Kidney (tissue), 22 donors: ENCODE measurements at places on chromosomes 7 and 10. TPM values are rescaled to one million over a fixed set of nuclear protein-coding genes. Genes with fewer than 3 reads are reported as not detected.

DNA sequence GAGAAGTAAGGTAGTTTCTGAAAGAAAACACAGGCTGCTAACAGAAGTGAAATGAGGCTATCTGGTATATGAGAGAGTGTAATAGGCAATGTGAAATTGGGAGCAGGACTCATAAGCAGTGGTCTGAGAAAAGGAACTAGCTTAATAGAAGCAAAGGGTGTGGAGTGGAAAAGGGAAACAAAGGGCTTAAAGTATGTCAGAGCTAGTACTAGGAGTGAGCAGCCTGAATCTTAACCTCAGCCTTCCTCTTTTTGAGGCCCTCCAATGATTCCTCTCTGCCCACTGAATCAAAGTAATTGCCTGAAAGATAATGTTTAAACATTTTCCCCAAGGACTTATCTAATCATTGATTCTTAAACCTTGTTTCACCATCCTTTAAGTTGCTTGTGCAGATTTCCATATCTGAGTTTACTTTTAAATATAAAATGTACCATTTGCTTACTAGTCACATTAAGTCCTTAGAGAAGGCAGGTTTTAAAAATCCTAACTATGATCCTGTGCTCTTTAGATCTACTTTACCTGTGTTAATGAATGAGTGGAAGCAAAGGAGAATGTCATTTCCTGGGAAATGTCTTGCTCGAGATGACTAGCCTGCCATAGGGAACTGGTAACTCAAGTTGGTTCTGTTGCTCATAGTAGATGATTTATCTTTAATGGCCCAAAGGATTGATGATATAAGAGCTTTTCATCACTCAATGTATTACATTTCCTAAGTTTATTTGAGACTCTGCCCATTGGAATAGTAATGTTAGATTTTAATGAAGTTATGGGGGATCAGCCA lies 155.0 kb downstream of the SKAP2 start:
- no peaks in the 10 kb centered on the region for H3K4me1 ChIP-seq
- DNase-seq = no peak
- H3K4me3 ChIP-seq = no peak overlapping the region

DNA sequence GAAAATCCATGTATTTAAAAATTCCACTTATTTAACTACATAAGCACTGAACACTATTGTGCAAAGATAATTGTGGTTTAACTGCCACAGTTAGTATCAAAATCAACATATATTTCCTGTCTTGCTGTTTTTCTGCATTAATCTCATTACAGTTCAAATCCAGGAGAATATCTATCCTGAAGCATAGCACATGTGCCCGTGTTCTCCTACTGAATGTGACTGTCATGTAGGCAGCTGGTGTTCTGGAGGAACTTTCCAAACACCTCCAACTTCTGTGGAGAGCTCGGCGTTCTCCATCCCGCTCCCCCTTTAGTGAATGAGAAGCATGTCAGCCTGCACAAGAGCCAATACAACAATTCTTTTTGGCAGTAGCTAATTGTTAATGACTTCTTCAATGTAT lies 76.4 kb upstream of the IKZF1 start:
- H3K4me3 ChIP-seq = no peak overlapping the region
- no peak overlapping the region for H3K27ac ChIP-seq
- no peaks in the 10 kb centered on the region for H3K4me1 ChIP-seq
- H3K36me3 ChIP-seq = no peaks in the 10 kb centered on the region
- no peaks in the 10 kb centered on the region for H3K27me3 ChIP-seq

- H3K27me3 ChIP-seq = no peaks in the 10 kb centered on the region
- H3K36me3 ChIP-seq = no peaks in the 10 kb centered on the region
- H3K4me3 ChIP-seq = no peak overlapping the region
- H3K27ac ChIP-seq = peak overlapping the region; percentile 23
- DNase-seq = no peak
- peaks cover 31% of the 10 kb centered on the region for H3K4me1 ChIP-seq
Measured at GRCh38 chr7:30799976-30800661, 28.9 kb downstream of the MINDY4 start.

AS3MT gene
- total RNA-seq = 2.0 TPM

GRCh38 chr7:157495177-157495553 lies 158.4 kb downstream of the DNAJB6 start:
- H3K27me3 ChIP-seq = no peaks in the 10 kb centered on the region
- DNase-seq = no peak
- no peak overlapping the region for H3K4me3 ChIP-seq
- H3K36me3 ChIP-seq = no peaks in the 10 kb centered on the region

DNA sequence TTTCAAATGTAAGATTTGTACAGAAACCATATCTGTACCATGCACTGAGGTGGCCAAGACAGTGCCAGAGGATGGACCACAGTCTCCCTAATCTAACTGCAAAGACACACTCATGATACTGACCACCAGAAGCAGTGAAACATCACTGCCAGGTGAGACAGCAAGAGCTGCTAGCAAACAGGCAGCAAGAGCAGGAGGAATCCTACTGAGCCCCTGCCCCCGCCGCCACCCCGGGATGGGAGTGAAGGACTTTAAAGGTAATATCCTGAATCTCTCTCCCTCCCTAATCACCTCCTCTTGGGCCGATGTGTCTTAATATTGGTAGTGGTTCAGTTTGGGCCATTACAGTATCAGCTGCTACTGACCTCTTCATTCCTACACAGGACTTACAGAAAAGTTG lies 144.3 kb downstream of the XPNPEP1 start:
- DNase-seq = no peak
- H3K4me3 ChIP-seq = no peak overlapping the region
- no peaks in the 10 kb centered on the region for H3K36me3 ChIP-seq
- no peaks in the 10 kb centered on the region for H3K27me3 ChIP-seq
- H3K27ac ChIP-seq = no peak overlapping the region
- H3K4me1 ChIP-seq = no peaks in the 10 kb centered on the region

DNA sequence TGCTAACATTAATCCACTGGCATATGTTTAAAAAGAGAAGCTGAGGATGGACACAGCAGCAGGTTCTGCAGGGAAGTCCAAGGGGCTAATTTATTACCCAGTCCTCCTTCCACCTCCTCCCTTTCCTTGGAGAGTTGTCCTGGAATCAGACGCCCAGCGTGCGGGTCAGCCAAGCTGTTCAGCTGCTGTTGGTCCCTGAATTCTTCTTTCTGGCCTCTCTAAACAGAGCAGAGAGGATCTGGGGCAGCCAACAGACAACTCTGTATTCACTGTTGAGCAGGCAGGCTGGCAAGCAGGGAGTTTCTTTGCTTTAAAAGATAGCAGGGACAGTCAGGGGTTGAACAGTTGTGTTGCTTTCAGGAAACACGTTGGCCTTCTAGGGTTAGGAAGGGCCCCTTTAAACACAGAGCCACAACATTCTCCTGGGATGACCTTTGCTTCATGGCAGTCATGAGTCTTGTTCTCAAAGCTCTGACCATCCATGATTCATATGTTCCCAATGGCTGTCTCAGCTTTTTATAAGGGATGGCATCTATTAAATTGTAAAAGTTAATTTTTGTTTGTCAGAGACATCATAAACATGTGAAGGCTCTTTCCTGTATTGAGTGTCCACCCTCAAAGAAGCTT lies 217.0 kb downstream of the CREB5 start:
- H3K4me1 ChIP-seq = no peaks in the 10 kb centered on the region
- H3K4me3 ChIP-seq = no peak overlapping the region
- DNase-seq = no peak

DNA sequence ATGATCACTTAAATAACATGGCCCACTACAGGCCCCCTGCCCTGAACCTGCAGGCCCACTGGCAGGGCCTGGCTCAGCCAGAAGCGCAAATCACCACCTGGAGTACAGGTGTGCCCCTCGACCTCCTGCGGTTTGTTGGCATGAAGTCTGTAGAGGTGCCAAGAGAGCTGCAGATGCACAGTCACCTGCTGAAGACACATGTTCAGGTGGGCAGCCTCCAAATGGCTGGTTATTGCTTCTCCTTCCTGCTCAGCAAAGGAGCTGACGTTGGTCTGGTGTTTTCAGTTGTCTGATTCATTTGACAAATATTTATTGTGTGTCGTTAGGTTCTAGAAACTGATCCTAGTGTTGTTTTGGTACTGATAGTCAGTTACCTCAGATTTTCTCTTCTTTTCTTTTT lies 29.0 kb downstream of the DHTKD1 start:
- H3K36me3 ChIP-seq = peaks cover 50% of the 10 kb centered on the region
- no peaks in the 10 kb centered on the region for H3K4me1 ChIP-seq
- H3K4me3 ChIP-seq = no peak overlapping the region
- no peak for DNase-seq
